ENCODE measurements at places on chromosomes 16 and 17.
A peak's percentile ranks its signal among the peaks of the same experiment; 100 is the strongest.

GRCh38 chr17:48646183-48647102 lies 20.3 kb upstream of the HOXB9 start:
- DNase-seq, result no peak

DNA sequence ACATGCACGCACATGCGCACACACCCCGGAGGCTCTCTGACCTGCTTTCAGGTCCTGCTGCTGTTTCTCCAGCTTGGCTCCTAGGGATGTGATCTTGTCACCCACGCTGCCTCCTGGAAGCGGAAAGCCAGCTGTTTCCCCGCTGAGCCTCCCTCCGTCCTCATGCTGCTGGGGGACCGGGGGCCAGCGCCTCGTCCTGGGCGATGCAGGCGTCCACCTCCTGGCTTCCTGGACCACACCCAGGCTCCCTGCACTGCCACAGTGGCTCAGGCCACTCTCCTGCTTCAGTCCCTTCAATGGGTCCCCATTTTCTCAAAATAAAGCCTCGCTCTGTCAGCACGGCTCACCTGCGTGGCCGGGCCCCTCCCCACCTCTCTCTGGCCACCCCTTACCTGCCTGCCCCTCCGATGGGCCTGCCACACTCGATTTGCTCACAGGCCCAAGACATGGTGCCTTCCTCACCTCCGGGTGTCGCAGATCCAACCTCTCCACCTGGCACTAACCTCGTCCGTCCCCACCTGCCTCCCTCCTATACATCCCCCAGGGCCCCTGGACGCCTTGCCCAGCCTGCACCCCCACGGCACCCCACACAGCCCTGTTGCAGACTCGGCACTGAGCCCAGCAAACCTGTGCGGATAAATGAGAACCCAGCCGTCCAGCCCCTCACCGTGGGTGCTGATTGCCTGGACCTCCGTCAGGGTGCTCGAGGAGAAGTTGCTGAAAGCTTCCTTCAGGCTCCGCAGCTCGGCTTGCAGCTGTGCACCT lies 6.6 kb downstream of the ASGR2 start:
- no peak for DNase-seq

DNA sequence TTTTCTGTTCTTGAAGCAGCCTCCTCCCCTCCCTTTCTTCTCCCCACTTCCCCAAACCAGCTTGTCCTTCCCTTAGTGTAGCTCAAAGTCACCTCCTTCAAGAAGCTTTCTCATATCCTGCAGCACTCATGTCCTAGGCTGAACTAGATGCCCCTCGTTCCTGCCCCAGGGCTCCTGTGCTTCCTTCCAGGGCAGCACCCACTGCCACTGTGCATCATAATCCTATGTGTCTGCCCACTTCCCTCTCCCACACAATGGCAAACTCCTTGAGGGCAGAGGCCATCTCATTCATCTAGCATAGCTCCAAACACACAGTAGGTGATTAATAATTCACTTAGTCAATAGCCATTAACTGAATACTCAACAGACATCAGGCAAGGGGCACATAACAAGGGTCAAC lies 6.9 kb upstream of the TMEM132E start:
- DNase-seq, result no peak

- no peak for DNase-seq
Measured at GRCh38 chr16:50731130-50731988, 10.5 kb upstream of the CYLD start.

- DNase-seq, result no peak
Measured at GRCh38 chr17:79484600-79485418, 126.0 kb downstream of the RBFOX3 start.

DNA sequence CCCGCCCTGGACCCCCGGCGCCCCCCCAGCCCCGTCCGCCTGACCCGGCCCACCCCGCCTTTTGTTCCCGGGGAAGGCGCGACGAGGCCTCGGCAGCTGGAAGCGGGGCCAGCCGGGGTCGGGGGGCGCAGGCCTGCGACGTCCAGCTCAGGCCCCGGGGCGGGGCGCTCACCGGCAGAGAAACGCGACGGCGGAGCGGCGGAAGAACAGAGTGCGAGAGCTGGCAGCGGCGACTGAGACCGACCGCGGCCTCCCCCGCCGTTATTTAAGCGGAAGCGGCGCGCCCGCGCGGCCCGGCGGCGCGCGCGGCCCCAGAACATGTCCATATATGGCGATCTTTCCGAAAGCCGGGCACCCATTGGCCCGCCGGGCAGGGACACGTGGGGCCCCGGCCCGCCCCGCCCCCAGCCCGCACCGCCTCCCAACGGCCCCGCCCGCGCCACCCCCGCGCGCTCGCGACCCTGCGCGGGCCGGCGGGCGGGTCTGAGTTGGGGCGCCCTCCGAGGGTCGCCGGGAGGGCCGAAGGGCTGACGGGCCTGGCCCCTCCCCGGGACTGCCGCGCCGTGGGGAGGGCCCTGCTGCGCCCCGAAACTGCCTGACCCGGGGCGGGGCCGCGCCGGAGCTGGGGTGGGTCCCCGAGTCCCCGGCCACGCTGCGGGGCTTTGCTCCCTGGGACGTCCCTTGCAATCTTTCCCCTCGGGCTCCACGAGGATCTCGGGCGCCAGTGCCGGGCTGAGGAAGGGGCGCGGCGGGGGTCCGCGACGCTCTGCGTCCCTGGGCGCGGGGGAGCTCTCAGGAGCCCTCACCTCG lies at the start of gene ACTG1:
TSS of gene ACTG1 (minus strand) at position 238 of the 810 bp plus-strand sequence. CDS start 445 bp downstream, outside the sequence.
- peak; percentile 89 for DNase-seq

- DNase-seq, result no peak
Measured at GRCh38 chr16:19872179-19872863, 12.3 kb downstream of the GPRC5B start.

DNA sequence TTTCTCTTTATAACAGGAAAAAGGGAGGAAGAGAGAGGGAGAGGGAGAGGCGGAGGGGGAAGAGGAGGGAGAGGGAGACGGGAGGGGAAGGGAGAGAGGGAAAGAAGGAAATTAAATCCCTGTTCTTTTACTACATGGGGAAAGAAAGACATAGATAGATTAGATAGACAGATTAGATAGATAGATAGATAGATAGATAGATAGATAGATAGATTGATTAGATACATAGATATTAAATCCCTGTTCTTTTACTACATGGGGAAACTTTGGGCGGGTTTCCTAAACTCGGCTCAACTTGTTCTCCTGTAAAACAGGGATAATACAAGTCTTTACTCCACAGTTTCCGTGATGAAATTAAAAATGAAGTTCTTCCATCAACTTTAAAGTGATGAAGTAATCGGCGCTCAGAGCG lies 661 bp downstream of the RFWD3 start:
- no peak for DNase-seq

- peak; percentile 21 for DNase-seq
Measured at GRCh38 chr16:84700446-84701300, 873 bp downstream of the USP10 start.

DNA sequence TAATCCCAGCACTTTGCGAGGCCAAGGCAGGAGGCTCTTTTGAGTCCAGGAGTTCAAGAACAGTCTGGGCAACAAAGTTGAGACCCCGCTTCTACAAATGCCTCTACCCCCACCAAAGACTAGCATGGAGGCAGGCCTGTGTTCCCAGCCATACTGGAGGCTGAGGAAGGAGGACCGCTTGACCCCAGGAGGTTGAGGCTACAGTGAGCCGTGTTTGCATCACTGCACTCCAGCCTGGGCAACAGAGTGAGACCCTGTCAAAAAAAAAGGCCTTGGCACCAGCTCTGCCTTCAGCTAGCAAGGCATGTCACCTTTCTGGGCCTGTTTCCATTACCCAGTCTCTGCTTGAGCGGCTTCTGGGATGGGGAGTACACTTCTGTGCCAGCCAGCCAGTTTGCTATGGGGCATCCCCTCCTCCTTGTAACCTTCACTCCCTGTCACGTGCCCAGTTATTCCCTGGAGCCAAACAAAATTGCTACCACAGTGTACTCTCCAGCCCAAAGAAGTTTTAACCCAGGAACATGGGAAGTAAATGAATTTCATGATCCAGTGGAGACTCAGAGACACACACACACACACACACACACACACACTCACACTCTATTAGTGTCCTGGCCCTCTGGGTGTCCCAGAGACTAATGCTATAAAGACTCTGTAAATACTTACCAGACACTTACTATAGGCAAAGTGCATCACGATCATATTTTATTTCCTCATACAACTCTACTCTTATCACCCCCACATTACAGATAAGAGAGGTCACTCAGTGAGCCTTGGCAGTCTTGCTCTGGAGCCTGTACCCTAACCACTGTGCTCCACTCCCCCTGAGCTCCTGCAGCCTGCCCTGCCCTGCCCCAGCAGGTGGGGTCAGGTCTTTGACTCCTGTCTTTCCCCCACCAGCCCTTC lies 2.5 kb downstream of the CISD3 start:
- no peak for DNase-seq
